ENCODE measurements at places on chromosomes 16 and 17.

GRCh38 chr16:23072084-23072599, 77.1 kb downstream of the USP31 start:
- peak; percentile 77 for DNase-seq

DNA sequence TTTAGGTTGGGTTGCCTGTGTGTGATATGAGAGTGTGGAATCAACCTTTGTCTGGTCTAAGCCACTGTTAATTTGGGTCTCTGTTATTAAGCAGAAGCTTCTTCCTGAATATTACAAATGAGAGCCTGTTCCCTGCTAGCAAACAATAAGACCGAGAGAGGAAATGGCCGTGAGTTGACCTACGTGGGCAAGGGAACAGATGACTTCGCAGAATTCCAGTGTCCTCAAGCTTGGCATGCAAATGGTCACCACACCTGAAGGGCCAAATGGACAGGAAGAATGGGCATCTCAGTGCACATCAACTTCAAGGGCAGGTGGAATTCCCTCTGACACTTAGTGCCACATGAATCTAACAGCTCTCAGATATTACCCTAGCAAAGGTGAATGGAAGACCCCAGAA, 250.8 kb upstream of the FOXF1 start:
- no peak for DNase-seq

DNA sequence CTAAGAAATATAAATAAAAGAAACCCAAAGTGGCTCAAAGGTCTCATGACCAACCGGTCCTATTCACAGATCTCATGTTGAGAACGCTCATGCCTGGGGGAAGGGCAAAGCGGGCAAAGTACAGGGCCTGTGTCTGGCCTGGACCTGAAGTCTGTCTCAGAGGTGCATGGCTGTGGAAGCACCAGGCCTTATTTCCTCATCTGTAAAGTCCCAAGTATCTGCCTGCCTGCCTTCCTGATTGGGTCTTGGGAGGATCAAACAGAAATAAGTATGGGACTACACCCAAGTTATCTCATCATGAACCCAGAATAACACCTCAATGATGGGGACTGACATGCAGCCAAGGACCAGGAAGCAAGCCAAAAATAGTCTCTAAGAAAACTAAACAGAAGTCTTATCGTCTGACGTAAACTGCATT, 14.2 kb downstream of the AXIN2 start:
- no peak for DNase-seq

DNA sequence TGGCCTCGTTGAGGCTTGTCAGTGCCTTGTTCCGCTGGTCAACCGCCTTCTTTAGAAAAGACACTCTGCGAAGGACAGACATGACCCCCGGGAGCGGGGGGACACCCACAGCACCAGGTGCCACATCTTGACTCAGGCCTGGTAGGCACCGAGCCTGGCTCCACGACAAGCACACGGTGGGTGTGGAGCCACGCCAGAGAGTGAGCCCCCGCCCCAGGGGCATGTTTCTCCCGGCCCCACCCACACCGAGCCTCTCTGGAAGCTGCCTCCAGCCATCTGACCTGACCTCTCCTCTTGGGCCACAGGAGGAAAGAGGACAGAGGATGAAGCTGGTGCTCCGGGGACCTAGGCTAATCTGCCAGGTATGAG, 4.6 kb downstream of the FAAP100 start:
- DNase-seq = no peak

GRCh38 chr16:47815655-47816054, 340.1 kb downstream of the ABCC12 start:
- DNase-seq = no peak

GRCh38 chr17:33451221-33451620, 158.1 kb upstream of the ASIC2 start:
- no peak for DNase-seq

DNA sequence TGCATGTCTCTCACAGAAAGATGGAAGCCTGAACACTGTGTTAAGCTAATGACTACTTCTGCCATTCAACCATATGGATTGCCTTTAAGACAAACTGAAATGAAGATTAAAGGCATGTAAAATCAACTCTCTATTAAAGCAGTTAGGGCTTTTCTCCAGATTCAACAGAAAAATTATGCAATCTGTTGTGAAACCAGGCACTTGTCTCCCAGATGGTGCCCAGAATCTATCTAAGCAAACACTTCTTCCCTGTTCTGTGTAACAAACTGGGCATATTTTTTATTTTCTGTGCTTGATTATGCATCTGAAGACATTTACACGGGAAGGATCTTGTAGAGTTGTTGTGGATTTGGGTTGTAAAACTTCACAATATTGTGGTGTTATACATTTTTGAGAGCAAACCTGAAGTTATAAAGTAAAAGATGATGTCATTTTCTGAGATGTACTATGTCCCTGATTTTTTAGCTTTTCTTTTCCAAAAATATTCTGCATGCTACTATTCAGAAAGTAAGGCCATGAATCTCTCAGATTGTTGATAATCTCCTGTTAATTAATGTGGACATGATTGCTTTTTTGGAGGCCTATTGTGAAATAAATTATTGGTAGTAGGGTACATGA, 1550.3 kb downstream of the CDH8 start:
- no peak for DNase-seq

DNA sequence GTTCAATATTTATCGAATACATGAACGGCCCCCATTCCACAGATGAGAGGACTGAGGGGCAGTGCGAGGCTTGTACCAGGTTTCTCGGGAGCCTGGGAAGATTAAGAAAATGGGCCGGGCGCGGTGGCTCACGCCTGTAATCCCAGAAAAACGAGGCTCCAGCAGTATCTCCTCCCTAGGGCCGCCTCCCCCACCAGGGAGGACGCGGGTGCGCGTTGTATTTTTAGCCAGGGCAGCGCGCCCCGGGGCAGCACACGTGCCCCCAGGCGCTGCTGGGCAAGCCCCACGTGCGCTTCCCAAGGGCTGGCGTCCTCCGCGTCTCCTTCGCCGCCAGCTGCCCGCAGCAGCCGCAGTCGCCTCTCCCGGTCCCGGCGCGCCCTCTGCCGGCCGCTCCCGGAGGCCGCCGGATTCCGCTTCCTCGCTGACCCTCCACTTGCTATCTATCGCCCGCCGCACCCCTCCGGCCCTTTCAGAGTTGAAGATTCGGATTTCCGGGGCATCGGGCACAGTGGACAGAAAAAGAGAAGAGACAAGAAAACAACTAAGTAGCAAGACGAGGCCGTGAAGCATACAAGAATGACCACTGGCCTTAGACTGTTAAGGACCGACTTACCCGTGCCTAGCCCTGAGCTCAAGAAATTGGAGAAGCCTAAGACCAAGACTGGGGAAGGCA, 1.9 kb upstream of the YBX2 start:
- DNase-seq = peak; percentile 89

- DNase-seq = no peak
Observed at GRCh38 chr16:12673466-12673865, 130.2 kb downstream of the CPPED1 start.

DNA sequence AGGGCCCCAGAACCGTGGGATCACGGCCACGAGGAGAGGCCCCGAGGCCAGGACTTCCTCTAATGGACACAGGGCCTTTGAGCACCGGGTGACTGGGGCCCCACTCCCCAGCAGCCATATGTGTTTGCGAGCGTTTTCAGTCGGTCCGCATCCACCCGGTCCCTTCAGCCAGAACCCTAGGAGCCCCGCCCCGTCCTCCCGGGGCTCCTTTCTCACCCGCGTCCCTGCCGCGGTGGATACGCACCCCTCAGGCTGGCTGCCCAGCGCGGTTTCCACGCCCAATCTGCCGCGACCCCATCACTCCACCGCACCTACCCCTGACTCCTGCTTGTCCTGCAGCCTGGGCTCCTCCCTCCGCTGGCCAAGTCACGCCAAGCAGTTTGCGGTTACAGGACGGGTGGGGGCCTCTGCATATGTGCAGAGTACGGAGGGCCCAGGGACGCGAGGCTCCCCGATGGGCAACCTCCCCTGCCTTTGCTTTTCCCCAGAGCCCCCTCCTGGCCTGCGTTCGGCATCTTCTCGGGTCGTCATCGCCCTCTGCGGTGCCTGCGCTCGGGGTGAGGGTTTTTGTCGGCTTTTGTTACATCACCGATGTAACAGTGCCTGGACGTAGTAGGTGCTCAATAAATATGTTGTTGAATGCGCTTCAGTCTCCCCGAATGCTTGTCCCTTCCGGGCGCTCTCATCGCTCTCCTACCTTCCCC, 1.0 kb upstream of the TTYH2 start:
- DNase-seq = peak; percentile 36

DNA sequence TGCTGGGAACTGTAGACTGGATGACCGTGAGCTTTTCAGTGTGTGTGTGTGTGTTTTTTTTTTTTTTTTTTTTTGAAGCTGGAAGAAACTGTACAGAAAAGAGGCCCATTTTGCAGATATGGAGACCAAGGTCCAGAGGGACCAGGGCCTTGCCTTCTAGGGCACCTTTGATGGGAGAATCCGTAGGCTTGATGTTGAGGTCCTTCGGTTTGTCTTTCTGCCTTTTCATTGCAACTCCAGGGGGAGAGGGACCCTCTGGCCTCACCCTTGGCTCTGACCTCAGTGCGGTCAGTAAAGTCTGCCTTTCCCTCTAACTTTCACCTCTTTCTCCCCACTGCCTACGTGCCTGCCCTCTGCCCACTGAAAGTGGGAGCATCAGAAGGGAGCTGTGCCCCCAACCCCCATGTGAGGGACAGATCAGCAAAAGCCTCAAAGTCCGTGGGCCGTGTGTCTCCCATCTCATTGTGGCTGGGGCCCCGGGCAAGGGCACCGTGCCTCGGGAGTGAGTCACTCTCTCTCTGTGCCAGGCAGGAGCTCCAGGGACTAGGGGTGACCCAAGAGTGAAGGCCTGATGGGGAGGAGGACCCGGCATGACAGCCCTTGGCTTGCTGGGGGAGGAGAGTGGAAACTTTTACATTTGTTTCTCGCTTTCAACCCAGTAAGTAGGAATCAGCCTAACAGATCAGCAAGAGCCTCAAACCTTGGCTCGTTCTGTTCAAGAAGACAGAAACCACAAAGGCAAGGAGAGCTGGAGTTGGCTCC, 123.6 kb downstream of the CMIP start:
- DNase-seq = peak; percentile 85

GRCh38 chr17:28053725-28054124, 11.2 kb downstream of the NLK start:
- DNase-seq = no peak

DNA sequence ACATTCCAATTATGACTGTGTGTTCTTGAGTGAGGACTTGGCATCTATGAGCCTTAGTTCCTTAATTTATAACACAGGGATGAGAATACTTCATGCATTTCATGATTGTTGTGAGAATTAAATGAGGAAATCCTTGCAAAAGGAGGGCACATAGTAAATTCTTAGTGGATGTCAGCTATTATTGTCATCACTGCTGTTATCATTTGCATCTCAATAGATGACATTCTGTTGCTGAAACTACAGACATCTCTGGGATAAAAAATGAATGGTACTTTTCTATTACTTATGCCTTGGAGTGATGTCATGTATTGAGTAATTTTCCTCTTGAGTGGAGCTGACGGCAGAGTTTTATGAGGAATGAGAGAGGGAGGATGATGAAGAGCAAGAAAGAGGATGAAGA, 184.4 kb upstream of the CDH11 start:
- no peak for DNase-seq

DNA sequence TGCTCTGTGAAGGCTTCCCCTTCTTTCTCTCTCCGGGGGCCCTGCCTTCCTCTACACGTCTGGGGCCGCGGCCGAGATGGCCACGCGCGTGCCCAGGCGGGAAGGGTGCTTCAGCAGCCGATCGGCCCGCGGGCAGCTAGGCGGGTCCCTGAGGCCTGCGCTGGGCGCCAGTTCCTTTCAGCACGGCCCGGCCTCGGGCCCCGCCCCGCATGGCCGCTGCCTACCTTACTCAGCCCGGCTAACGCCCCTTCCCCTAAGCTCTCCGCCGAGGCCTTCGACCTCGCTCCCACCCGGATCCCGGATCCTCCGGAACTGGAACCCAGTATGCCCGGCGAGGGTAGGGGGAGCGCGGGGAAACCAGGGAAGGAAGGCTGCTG, 335 bp downstream of the TMEM11 start:
- DNase-seq = no peak

GRCh38 chr17:72332367-72332766, 211.5 kb downstream of the SOX9 start:
- DNase-seq = no peak

- DNase-seq = no peak
Observed at GRCh38 chr16:27156579-27156978, 46.7 kb upstream of the KDM8 start.

DNA sequence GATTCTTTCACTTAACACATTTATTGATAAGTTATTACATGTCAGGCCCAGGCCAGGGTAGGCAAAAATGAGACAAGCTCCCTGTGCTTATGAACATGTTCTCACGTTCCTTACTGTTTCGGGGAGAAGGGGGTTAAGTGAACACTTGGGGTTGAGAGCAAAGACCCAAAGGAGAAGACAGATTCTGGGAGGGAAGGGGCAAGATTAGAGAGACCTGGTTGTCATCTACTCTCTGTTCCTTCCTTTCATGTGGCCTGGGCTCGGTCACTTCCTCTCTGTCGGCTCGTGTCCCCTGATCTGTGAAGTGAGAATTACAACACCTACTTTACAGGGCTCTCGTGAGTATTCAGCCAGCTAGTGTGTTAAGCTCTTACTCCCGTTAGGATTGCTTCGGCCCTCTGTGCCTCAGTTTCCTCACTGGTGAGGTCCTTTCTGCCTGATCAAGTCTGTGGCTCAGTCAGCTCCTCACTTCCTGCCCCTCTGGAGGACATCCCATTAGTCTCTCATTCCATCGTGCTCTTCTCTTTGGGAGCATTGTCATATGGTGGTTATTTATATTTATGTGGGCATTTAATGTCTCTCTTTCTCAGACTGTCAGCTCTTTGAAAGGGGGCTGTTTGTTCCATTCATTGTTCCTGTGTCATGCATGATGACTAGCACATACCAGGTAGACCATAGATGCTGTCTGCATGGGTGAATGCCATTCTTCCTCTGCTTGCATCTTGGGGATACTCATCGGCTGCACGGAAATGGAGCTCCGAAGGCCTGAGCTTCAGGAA, 38.9 kb downstream of the PLCG2 start:
- no peak for DNase-seq

DNA sequence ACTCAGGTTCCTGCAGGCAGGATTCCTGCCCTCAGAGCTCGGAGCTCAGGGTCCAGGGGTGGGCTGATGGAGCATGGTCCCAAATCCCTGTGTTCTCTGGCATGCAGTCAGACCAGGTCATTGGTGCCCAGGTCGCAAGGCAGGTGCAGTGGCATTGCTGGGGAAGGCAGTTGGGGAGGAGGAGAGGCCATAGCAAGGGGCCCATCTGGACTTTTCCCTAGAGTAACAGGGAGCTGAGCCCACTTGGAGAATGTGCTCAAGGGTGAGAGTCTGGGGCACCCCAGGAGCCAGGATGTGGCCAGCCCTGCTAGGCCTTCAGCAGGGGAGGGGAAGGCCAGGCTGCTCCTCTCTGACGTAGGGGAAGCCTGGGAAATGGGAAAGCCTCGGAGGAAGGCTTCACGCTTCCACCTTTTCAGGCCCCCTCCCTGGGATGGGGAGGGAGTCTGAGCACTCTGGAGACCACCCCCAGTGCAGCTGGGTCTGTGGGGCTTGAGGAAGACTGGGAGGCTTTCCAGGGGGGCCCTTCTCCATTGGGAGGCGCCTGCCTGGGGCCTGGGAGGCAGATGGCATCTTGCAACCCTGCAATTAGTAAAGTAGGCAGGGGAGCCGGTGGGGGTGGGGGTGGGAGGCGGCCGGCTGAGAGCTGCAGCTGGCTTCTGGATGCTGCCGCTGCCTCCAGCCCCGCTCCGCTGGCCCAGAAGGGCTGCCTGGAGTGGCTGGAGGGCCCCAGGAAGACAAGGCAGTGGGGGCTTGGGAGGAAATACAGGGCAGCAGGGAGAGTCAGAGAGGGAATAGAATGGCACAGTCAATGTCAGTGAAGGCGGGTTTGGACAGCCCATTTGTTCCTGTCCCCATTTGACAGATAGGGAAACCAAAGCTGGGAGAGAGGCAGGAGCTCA, 21.1 kb upstream of the DOK4 start:
- DNase-seq = no peak

GRCh38 chr16:78647019-78647418, 547.6 kb downstream of the WWOX start:
- no peak for DNase-seq

Measured in hepatic stellate cell (primary cell).